RPMI8226 (cell line): ENCODE measurements at places on chromosomes 4 and X.

- DNase-seq = peak; percentile 48
Measured at GRCh38 chr4:180828455-180829018, 1414.7 kb upstream of the TENM3 start.

GRCh38 chrX:17859609-17860178, 1.4 kb downstream of the RAI2 start:
- DNase-seq = no peak

GRCh38 chr4:139795527-139796314, 130.1 kb downstream of the MGST2 start:
- no peak for DNase-seq

- no peak for DNase-seq
Measured at GRCh38 chrX:129955682-129956081, 26.8 kb upstream of the BCORL1 start.
